ENCODE measurements at places on chromosomes 7 and 10.

- no peak for DNase-seq
Observed at GRCh38 chr7:157615101-157615817, 278.5 kb downstream of the DNAJB6 start.

GRCh38 chr7:16027396-16027795 is 340.9 kb upstream of the MEOX2 start:
- DNase-seq = no peak

- DNase-seq = no peak
Observed at GRCh38 chr7:25196132-25196896, 32.0 kb downstream of the NPVF start.

DNA sequence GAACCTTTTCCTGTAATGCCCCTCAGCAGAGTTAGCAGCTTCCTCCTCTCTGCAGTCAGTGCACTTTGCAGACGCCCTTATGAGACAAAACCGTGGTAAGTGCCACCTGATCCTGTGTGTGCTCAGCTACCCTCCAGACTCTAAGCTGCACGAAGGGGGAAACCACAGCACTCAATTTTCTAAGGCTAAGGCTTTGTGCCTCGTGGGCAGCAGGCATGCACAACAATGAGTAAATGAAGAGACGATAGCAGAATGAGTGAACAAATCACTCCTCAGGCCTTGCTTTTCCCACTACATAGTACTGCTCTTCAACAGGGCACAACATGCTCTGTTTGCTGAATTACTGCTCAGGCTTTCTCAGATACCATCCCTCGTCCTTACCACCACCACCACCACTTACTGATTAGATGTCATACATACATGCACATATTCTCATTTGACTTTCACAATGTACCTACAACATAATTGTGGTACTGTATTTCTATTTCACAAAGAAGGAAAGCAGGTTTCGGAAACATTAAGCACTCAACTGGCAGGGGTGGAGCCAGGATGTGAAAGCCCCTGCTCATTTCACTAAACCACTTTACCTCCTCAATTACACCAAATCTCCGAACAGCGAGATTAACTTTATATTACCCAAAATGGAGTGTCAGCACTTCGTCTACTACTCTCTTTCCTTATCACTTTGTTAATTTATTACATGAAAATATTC is 85.4 kb downstream of the ICA1 start:
- peak; percentile 75 for DNase-seq

DNA sequence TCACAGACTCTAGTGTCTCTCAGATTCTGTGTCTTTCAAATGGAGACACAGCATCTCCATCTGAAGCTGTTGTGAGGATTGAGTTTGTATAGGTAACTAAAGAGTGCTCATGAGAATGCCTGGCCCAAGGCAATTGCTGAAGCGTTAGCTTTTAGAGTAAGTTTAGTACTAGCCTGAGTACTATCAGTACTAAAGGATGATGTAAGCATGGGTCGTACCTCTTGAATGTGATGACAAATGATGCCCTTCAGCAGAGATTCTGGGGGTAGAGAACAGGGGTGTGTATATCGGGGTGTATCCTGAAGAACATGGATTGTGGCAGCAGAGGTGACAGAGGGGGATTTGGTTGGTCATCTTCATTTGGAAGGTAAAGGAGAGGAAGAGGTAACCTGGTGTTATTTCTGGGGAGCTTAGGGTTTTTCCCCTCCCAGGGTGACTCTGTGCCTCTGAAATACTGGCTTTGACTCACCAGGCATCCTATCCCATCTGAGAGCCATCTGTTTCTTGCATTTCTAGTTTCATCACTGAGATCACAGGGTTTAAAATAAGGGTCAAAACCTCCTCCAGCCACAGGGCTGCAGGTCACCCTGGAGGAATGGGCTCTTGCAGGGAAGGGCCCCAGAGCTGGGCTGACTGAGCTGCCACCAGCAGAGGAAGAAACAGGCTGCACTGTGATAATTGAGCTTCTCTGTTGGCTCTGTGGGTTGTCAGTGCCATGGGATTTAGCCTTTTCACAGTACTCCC is 756.0 kb downstream of the KCNMA1 start:
- DNase-seq = no peak

DNA sequence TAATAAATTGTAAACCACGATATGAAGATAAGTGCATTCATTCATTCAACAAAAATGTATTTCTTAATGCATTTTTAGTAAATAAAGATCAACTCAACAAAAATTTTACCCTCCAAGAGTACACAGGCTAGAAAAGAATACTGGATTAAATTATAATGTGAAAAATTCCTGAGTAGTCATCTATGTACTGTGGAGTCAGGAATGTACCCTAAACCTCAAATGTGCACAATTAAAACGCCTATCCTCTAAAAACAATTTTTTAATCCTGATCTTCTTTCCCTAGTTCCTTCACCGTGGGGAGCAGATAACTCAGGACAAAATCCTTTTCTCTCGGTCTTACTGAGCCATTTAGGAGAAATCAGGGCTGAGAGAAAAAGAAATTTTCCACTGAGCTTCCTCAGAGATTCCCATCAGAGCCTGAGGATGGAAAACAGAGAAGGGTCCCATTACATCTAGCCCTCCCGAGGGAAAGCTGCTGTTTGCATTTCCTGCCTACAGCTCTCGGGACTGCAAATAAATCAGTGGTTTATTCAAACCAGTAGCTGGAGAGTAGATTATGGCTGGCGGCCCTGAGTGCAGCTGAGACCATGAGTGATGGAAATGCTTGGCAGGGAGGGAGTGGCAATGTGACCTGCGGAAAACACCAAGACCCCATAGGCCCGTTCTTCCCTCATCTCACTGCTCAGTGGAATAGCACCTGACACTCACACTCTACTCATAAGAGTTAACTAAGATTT is 7.4 kb downstream of the TAS2R40 start:
- DNase-seq = no peak

DNA sequence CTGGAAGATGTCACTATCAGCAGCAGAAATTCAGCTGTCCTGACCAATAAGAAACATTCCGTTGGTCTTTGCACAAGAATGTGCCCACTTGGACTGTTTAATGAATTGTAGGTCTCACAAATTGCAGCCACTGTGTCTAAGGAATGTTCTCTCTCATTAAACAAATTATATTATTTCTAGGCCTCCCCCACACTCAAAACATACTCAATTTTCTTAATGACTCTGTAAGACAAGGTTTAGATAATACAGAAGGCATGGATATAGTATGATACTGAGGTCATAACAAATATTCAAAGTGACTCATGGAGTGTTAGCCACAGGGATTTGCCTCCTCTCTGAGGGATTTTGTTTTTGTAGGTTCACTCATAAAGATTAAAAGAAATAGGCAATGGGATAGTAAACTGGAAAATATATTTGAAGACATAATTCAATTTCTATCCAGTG is 197.5 kb downstream of the PTN start:
- no peak for DNase-seq

- DNase-seq = peak; percentile 58
Observed at GRCh38 chr10:30510184-30510931, 76.4 kb downstream of the MAP3K8 start.

DNA sequence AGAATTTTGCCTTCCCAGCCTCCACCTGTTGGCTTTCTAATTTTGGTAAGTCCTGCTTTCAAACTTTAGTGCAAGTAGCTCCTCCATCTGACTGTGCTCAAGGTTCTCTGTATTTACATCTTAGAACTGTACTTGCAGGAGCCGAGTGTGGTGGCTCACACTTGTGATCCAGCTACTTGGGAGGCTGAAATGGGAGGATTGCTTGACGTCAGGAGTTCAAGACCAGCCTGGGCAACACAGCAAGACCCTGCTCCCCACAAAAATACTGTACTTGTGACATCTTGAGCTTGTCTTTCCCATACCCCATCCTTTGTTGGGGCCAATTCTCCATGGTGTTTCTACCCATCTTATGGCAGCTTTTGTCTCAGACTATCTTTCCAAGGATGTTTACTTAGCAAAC is 4.7 kb upstream of the VDAC2 start:
- DNase-seq = no peak

DNA sequence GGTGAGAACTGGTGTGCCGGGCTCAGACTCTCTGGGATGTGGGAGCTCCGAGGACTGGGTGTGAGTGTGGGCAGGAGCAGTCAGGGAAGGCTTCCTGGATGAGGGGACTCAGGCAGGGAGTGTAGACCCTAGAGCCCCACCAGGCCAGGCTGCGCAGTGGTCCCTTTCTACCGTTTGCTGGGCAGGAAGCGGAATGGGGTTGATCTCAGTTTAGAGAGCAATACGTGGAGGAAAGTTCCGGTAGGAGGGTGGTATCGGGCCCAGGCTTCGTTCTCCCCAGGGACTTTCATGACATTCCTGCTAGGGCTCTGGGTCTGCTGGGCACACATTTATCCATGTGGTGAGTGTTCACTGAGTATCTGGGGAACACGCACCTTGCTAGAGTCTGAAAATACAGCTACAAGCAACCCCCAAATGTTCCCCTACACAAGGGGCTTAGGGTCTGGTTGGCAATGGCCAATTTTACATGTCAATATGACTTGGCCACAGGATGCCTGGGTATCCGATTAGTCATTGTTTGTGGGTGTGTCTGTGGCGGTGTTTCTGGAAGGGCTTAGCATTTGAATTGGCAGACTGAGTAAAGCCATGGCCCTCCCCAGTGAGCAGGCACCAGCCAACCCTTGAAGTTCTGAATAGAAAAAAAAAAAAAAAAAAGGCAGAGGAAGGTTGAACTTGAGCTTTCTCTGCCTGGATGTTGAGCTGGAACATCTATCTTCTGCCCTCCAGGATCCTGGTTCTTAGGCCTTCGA is 20.8 kb downstream of the GHRHR start:
- no peak for DNase-seq

DNA sequence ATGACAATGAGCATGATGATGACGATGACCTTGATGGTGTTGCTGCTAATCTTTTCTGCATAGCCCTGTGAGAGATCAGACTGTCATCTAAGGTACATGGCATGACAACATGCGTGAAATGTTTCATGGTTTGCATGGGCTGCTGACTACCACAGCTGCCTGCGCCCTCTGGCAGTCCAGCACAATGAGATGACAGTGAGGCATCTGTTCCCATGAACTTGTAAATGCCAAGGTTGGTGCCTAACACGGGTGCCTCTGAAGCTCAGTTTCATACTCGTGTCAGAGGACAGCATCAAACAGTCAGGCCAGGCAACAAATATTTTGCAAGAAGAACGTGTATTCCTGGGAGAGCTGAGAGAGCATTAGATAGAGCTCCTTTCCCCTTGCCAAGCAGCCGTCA is 122.0 kb upstream of the PRKCQ start:
- DNase-seq = no peak

DNA sequence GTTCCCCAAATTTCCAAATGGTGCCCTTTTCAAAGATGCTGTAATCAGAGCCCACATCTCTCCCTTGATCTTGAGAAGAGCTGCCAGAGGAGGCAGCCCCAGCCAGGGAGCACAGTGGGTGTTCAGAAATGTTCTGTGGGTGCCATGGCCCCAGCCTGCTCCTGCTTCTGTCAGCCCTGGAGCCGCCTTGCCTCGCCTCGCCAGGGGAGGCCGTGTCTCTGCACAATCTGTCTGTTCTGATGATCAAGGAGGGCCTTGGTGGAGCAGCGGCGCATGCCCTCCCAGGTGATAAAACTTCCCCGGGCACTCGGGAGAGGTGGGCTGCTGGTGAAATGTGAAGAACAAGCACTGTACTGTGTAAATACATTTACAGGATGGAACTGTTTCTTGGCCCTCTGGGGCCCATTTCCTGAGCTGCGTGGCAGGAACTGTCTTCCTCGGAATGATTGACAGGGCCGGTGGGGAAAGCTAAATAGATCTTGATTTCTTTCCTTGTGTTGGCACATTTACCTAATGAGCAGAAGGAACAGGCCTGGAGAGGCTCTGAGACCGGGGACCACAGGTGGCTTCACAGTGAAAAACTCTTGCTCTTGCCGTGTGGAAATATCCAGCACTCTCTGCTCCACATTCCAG is 207.8 kb upstream of the PODXL start:
- no peak for DNase-seq

DNA sequence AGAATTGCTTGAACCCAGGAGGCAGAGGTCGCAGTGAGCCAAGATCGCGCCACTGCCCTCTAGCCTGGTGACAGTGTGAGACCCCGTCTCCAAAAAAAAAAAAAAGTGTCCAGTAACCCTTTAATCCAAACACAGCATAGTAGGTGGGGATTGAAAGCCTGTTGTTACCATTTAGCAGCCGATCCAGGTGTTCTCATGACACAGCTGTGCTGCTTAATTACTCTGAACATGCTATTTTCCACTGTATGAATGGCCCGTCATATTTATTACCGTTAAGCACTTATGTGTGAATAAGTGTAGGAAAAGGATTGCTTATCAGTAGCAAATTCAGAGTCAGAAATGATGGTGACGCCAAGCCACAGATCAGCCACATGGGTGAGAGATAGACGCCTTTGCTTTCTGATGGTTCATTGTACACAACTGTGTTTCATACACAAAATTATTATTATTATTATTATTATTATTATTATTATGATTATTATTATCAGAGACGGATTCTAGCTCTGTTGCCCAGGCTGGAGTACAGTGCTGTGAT is 11.6 kb upstream of the ORAI2 start:
- no peak for DNase-seq

- no peak for DNase-seq
Observed at GRCh38 chr7:117401293-117402002, 25.8 kb downstream of the ASZ1 start.

- no peak for DNase-seq
Observed at GRCh38 chr10:128000471-128001362, 93.8 kb downstream of the PTPRE start.

- DNase-seq = no peak
Observed at GRCh38 chr10:4303045-4303444, 518.0 kb upstream of the KLF6 start.

GRCh38 chr7:38775506-38776175 is 133.3 kb downstream of the VPS41 start:
- DNase-seq = no peak

GRCh38 chr7:48454750-48455192 is 283.5 kb downstream of the ABCA13 start:
- no peak for DNase-seq

DNA sequence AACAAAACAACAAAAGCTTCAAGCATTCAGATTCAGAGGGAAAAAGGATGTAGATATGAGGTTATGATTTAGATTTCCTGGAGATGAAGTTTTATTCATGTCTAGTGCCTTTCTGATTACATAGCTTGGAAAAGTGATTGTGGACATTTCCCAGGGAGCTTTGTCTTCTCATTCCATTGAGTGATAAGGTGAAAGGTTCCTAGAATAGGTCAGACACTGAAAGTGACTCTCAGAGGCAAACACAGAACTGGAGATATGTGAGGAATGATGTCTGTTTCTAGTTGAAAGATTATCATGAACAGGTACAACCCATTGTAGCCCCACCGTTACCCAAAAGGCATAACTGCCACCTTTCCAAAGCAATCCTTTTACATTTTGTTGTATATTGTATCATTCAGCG is 179.5 kb downstream of the CDCA7L start:
- DNase-seq = no peak

DNA sequence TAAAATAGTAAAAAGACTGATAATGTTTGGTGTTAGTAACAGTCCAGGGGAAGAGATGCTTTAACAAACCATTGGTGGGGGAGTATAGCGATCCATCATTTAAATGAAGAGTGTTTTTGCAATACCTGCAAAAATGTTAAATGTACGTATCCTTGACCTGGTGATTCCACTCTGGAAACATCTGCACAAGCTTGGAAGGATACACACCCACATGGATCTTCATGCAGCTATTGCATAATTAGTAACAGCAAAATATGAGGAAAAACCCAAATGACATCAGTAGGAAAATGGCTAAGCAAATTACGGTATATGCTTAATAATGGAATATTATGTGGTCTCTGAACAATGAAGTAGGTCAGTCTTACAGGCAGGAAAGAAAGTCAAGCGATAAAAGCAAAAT is 20.5 kb downstream of the WNT2 start:
- DNase-seq = no peak
